ENCODE measurements at places on chromosomes 3 and 15. TPM values are rescaled to one million over a fixed set of nuclear protein-coding genes. Genes with fewer than 3 reads are reported as not detected.

PLOD2 gene
- not detected for polyA plus RNA-seq

CPA3 gene
- not detected for polyA plus RNA-seq

KCNMB3 gene
- 0.55 TPM for polyA plus RNA-seq

DNA sequence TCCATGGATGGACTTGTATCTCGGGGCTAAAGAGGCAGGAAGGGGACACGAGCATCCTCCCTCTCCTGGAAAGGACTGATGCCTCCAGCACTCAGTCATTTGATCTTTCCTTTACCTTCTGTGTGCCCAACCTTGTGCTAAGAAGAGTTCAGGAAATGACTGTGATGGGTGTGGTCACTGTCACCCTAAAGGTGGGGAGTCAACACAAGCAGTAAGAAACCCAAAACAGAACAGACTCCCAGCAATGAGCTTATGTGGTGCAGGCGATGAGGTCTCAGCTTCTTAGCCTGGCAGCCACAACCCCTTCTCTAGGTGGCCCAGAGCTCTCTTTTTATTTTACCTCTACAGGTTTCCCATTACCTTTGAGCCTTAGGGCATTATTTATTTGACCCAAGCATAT is 3.8 kb downstream of the MPI start:
- DNase-seq: peak; percentile 41

DNA sequence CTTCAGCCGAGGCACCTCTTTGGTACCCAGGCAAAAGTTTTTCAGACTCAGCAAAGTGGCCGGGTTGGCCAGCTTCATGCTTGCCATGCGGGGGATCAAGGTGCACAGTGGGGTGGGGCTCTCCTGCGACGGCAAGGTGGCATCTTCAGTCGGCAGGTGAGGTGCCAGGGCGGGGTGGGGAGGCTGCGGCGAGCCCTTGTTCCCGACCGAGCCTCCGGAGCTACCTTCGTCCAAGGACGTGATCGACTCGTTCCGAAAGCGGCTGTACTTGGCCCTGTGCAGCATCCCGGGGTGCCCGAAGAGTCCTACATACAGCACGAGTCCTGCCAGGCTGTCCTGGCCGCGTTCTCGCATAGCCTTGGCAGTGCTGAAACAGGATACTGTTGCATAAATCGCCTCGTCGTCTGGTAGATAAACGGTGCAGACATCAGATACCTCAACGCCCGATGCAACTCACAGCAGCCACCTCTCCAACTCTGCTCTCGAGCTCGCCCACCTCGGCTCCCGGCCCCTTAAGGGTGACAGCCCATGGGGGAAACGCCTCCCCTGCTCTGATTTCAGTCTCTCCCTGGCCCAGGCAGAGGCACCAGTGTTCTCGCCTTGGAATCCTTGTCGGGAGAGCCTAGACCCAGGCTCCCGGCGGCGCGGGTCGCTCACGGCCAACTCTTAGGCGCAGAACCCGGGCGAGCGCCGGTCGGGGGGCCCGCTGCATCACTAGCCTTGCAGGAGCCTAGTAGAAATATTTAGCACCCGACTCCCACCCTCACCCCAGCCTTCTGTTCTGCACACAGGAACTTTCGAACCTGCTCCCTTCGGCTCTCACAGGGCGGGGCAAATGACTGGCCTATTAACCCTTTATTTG is 826 bp downstream of the SHC4 start:
- DNase-seq: peak; percentile 13

- no peak for DNase-seq
Measured at GRCh38 chr3:59308684-59309083, 258.9 kb upstream of the CFAP20DC start.

DNA sequence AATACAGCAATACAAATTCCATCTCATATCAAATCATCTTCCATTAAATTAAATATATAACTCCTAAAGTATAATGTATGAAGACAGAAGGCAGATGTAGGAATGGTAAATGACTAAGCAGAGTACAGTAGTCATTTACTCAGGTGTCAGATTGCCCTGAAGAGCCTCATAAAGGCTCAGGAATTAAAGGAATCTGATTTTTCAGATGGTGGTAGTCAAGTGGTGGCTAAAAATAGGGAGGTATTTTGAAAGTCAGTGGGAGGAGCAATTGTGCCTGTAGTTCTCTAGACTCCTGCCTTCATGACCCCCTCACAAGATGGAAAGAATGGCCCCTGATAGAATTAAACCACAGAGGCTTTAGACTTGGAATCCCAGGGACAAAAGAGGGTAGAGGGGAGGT is 142.7 kb upstream of the SYNPR start:
- DNase-seq: no peak

DNA sequence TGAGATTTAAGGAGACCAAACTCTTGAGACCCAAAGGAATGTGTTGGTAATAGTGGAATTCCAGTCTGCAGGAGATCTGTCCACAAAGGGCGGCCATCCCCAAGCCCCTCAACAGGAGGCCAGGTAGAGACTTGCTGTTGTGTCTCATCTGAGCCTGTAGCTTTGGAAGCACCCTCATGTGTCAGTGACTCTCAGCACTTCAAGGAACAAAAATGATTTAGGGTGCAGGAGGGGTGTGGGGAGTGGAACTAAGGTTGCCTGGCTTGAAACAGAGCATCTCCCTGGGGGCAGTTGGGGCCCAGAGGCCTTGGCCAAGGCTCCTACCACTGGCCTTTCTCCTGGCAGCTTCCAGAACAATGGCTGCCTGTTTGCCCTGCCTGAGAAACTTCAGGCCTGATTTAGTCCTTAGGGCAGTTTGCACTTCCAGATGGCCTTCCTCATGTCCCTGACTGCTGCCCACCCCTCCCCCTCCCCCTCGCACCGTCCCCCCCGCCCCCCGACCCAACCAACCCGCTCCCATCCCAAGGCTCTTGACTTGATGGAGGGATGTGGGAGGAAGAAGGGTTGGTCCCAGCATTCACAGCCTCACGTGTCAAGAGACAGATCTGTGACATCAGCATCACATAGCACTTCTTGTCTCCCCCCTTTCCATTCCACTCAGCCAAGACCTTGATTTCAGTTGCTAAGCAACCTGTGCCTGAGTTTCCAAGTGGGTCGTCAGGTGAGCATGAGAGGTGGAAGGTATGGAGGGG is 77.1 kb downstream of the CORO2B start:
- DNase-seq: no peak

GRCh38 chr3:61340931-61341461 is 89.7 kb upstream of the FHIT start:
- DNase-seq: no peak

DNA sequence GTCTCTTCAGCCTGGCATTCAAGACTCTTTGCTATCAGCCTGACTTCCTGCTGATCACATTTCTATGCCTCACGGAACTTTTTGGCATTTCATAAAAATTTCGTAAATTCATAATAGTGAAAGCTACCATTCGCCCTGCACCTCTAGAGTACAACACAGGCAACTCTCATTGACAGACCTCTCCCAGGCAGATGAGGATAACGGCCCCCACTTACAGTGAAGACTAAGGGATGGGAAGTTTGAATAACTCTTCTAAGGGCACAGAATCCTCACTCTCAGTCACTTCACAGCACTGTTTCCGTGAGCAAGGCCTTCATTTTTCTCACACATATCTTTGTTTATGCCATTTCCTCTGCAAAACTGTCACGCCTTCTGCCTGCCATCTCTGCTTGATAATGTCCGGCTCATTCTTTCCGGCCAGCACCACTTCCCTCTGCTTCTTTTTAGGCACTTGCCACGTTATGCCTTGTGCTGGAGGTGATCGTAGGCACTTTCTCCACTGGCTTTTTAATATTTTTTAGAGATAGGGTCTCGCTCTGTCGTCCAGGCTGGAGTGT is 224.1 kb upstream of the HES1 start:
- DNase-seq: no peak

GRCh38 chr3:124529826-124530571 is 200.3 kb upstream of the UMPS start:
- no peak for DNase-seq

DNA sequence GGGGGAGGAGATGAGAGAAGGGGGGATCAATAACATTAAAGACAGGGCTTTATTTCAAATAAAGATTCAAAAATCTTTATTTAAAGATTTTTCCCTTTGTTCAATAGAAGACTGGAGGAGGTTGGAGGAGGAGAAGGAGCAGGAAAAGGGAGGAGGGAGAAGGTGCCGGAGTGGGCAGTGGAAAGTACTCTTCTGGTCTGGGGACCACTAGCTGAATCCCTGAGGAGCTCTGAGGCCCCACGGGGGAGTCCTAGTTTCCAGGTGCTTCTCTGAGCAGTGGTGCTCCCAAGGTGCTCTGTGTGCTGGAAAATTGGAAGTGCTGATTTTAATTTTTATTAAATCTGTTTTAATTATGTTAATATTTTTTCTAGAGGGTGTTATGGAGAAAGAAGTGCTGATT is 19.4 kb upstream of the SEMA4B start:
- no peak for DNase-seq

- DNase-seq: no peak
Measured at GRCh38 chr15:22903427-22903826, 65.0 kb downstream of the NIPA2 start.

DNA sequence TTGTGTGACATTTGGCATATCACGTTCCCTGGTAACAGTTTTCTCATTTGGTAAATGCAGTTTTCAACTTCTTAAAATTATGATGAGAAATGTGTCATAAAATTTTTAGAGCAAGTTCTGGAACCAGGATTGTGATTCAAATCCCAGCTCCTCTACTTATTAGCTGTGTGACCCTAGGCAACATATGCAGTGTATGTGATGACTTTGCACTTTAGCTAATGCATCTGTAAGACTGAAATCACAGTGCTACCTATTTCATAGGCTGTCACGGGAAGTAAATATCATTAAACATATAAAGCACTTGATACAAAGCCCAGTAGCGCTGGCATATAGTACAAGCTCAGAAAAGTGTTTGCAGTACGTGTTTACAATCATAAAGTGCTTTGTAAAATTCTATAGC is 419.4 kb downstream of the GRM7 start:
- DNase-seq: no peak

GRCh38 chr3:112653881-112654300 is 12.9 kb upstream of the CCDC80 start:
- no peak for DNase-seq

DNA sequence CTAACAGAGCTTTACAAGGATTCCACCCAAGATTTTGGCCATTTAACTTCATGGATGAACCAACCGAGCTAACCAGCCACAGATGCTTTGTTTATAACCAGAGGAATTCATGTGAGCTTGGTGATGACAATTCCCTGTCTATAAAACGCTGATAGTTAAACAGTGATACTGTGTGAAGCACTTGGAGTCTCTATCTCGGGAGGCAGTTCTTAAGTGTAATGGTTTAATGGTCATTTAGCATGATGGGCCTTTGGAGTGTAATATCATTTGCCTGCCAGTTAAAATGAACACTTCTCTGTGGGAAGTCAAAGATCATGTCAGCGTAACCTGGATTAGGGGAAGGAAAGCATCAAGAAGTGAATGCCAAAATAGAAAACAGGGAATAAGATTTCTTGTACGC is 368.6 kb upstream of the THRB start:
- no peak for DNase-seq
